Heart left ventricle (tissue), 16 donors: ENCODE measurements at places on chromosomes 2 and 18. TPM values are rescaled to one million over a fixed set of nuclear protein-coding genes. Genes with fewer than 3 reads are reported as not detected.

DNA sequence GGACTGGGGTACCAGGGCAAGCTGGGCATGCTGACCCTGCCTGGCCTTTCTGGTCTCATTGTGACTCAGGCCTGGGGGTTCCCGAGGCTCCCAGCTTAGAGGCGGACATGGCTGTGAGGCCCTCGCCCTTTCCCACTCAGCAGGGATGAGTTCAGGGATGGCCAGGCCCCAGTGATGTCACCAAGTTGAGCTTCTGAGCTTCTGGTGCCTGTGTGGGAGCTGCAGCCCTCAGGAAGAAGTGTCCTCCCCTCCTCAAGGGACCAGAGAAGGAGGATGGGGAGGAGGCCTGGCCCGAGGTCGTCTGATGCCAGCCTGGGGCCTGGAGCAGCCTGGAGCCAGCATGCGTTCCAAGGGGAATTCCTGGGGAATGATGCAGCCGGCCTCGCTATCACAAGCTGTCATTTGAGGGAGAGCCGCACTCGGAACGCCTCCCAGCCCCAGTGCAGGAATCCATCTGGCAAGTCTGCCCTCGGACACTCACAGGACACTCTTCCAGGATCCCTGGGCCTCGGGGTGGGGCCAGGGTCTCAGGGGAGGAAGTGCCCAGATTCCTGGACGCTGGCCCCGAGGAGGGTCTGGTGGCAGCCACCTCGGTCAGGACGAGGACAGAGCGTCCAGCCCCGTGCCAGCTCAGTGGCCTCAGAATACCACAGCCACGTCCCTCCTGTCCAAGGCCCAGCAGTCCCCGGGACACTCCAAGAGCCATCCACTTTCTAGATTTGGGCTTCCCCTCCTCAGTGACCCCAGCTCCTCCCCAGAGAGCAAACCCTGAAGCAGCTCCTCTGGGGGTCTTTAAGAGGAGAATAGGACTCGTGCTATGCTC is 61.2 kb upstream of the GPC1 start:
- DNase-seq: peak; percentile 87
- peaks cover 35% of the 10 kb centered on the region for H3K4me1 ChIP-seq
- no peak overlapping the region for H3K4me3 ChIP-seq
- no peaks in the 10 kb centered on the region for H3K36me3 ChIP-seq
- peak overlapping the region; percentile 72 for H3K27ac ChIP-seq
- H3K27me3 ChIP-seq: no peaks in the 10 kb centered on the region

DNA sequence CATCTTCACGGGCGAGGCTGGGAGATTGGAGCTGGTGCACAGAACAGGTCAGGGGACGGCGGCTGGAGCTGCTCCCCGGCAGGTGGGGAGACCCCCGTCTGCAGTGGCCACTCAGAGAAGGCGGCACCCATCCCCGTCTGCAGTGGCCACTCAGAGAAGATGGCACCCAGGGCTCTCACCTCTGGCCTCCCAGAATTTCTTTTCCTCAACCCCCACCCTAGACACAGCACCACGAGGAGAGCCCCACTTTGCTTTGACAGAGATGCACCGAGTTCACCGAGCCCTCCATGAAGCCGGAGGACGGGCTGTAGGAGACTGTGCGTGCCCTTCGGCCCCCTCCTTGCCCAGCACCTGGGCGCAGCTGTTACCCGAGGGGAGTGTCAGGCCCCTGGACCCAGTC is 201.6 kb upstream of the SALL3 start:
- no peaks in the 10 kb centered on the region for H3K4me1 ChIP-seq
- no peak overlapping the region for H3K4me3 ChIP-seq
- no peak overlapping the region for H3K27ac ChIP-seq
- no peaks in the 10 kb centered on the region for H3K27me3 ChIP-seq
- DNase-seq: no peak
- H3K36me3 ChIP-seq: no peaks in the 10 kb centered on the region

Gene NYAP2
- total RNA-seq: not detected

Gene FKBP7
- 11.8 TPM for total RNA-seq
